CD4-positive, alpha-beta T cell treated with Interleukin-10 for 1 hour (primary cell): ENCODE measurements at places on chromosomes 7 and 10.

GRCh38 chr10:43230909-43231522, 35.8 kb downstream of the RASGEF1A start:
- DNase-seq = no peak

DNA sequence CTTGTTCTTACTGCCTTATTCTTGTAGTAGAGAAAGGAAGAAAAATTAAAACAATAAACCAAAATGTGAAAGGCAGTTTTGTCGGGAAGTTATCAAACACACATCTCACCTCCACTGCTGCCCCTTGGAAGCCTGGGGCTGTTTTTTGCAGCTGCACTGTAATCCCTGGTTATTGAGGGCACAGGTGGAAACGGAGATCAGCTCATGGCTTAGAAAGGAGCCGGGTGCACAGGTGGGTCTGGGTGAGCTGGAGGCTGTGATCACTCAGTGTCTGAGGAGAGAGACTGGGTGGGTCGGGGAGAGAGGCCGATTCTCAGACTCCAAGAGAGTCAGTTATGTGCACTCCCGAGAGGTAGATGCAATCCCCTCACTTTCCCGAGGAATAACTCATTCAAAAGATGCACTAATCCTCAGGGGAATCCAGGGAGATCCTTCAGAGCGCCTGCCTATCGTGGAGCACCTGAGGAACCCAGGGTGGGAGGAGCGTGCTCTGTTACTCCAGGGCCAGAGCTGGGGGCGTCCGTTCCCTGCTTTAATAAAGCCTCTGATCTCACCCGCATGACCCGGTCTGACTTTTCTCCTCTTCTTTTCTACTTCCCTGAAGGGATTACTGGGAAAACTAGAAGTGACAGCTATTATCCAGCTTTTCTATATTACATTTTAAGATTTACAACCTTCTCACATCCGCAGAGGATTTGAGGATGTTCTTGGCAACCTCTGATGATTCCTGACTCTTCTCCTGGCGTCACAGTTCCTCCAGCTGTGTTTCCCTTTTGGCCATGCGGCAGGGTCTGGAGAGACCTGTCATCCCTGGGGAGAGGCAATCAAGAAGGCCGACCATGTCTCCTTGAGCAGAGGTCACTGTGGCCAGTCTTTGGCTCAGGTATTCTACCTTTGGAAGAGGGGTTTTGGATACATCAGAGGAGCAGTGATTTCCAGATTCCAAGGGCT, 82.1 kb downstream of the CAMK1D start:
- DNase-seq = no peak

GRCh38 chr10:119161680-119162451, 3.6 kb downstream of the SFXN4 start:
- no peak for DNase-seq

DNA sequence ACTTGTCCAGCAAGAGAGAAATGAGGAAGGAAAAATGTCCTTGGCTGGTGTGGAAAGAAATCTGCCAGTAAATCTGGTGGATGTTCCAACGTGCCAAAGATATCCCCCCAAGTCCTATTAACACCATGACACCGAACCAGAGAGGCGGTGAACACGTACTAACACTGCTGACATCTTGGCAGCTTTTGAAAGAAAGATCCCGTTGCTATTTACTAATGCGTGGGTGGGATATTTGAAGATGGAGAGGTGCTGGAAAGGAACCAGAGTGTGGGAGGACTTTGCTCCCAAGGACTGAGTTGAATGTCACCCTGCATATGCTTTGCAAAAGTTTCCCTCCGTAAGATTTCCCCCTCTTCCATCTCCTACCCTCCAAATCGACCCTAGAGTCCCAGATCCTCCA, 7.9 kb downstream of the CCDC3 start:
- no peak for DNase-seq

DNA sequence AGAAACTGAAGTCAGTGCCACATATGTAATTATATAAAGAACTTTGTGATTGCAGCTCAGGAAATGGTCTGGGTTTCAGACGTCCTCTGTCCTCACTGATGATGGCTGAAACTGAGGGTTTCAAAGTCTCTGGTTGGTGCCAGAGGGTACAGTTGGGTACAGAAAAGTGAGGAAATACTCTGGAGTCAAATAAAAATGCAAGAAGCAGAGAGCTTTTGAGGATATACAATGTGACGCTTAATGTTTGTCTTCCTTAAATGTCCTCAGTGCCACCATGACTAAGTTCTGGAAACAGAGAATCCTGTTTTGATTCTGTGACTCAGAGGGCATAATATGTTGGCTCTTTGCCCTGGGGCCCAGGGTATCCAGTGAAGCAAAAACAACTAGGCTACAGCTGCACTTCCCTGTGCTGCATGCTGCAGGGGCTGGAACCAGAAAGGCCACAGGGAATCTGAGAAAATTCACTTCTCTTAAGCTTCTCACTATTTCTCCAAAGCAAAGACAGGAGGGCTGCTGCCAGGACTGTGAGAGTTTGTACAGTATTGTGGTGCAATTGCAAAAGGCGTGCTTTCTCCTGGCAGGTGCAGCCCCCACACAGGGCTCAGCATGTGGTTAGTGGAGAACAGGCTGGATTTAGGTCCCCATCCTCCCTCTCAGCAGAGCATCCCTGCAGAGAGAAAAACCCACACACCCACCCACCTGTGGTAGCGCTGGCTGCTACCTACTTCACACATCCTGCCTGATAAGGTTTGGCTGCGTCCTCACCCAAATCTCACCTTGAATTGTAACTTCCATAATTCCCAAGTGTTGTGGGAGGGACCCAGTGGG, 169.5 kb upstream of the SVIL start:
- no peak for DNase-seq

DNA sequence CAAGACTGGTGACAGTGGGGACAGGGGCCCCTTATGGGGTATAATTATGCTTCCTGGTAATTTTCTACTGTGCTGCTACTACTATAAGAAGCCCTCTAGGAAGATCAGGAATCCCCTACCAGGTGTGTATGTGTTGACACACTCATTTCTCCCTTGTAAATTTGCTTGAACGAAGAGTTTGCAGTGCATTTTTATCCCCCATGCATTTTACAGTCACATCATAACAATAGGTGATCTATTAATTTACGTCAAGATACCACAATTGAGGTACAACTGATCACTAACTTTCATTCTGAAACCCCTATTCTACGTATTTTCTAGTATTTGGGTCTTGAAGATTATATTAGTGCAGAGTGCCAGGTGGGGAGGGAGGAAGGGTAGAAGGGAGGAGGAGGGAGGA, 252.2 kb downstream of the NSUN6 start:
- DNase-seq = no peak

DNA sequence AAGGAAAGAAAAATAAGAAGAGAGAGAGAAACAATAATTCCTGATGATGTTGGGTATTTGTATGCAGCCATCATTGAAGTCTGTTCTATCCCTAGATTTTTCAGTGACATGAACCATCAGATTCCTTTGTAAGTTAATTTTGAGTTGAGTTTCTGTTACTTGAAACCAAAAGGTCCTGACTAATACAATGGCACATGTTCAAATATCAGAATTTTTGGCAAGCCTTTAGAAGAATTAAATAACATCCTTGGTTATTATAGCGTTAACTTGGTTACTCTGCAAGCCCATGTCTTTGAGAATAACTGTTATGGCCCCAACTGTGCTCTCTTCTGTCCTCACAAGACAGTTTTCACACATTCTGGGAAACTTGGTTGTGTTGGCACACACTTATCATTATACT, 66.5 kb downstream of the SYPL1 start:
- no peak for DNase-seq

- no peak for DNase-seq
These were observed 167.5 kb downstream of the PRKAG2 start for GRCh38 chr7:151709141-151710038.

DNA sequence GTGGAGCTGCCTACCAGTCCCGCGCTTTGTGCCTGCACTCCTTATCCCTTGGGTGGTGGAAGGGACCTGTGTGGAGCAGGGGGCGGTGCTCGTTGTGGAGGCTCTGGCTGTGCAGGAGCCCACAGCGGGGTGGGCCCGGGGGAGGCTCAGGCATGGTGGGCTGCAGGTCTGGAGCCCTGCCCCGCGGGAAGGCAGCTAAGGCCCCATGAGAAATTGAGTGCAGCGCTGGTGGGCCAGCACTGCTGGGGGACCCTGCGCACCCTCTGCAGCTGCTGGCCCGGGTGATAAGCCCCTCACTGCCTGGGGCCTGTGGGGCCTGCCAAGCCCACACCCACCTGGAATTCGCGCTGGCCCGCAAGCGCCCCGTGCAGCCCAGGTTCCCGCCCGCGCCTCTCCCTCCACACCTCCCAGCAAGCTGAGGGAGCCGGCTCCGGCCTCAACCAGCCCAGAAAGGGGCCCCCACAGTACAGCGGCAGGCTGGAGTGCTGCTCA, 859.6 kb upstream of the KCND2 start:
- no peak for DNase-seq

DNA sequence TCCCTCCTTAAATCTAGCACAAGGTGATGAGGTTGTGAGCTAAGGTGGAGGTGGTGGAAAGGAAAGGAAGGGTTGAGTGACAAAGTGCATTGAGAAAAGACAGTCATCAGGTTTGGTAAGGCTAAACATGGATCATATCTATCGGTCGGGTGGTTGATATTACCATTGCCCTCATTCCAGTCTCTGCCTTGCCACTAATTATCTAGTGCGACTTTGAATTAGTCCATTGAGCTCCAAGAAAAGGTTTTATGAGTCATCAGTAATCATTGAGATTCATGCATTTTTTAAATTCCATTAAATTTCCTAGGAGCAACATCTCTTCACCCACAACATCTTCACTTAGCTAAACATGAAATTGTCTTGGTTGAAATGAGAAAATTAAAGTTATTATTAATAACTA, 68.9 kb upstream of the FRMD4A start:
- DNase-seq = no peak

- DNase-seq = peak; percentile 76
These were observed 27.1 kb downstream of the PRLHR start for GRCh38 chr10:118568327-118568848.

- DNase-seq = no peak
These were observed 35.1 kb downstream of the FOXK1 start for GRCh38 chr7:4716946-4717795.

DNA sequence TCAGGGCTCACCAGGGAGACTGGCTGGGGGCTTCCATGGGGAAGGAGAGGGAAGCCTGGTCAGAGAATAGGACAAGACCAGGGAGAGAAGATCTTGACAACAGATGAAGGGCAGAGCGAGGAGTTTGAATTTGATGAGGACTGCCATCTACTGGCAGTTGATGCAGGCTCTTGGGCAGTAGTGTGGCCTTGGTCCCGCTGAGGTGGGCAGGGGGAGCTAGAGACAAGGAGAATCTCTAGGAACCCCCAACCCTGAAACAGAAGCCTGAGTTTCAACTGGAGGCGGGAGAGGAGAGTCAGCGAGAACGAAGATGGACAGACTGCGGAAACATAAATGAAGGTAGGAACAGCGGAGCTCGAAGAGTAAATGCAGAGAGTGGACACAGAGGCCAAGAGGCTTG, 81.0 kb downstream of the PPP1R3C start:
- DNase-seq = no peak

DNA sequence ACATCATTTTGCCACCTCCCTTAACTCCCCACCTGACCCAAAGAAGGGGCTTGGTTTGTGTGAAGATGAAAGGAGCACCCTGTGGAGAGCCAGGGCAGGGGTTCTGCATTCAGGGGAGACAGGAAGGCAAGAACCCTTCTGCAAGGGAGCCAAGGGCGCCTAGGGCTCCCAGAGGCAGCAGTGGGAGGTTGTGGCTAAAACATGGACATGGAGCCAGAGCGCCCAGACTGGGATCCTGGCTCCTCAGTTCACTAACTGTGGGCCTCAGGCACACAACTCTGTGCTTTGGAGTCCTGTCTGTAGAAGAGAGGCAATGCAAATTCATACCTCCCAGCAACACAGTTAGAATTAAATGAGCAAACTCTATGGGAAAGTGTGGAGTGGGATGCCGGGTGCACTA, 123.1 kb upstream of the MACROH2A2 start:
- no peak for DNase-seq

GRCh38 chr7:151852486-151853396, 24.2 kb downstream of the PRKAG2 start:
- no peak for DNase-seq

- DNase-seq = no peak
These were observed 263.4 kb downstream of the LRMDA start for GRCh38 chr10:75694790-75695189.
